ENCODE measurements at places on chromosomes 12 and 14. TPM values are rescaled to one million over a fixed set of nuclear protein-coding genes. Genes with fewer than 3 reads are reported as not detected.

The TPH2 gene
- not detected for total RNA-seq

The TAS2R43 gene
- total RNA-seq, result 1.2 TPM

DNA sequence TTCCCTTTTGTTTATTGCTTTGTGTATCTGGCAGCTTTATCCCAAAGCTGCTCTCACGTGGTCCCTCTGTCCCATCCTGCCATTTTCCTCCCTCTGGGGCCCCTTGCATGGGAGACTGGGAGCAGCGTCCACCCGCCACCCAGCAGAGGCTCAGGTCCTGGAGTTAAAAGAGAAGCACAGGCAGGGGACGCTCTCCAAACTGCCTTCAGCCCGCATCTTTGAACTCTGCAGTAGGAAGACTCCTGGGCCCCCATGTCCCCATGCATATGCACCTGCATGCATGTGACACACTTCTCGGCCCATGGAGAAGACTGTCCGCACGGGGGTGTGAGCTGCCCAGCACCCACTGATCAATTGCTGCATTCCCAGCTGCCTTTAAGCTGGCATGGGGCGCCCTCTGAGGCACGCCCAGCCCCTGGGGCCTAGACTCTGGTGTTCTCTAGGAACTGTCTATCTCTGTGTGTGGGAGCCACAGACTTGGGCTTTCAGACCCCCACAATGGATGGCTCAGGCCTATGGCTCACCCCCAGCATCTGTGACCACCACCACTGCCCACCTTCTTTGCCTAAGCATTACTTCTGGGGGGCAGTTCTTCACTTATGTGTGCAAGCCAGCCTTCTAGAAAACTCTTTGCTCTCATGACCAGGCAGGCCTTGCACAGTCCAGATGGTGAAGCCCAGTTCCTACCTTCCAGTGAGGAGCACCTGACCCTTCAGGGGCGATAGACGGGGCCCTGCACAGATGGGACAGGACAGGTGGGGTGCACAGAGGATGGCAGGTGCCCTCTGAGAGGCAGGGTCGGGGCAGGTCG lies 96.1 kb upstream of the DIO3 start:
- no peaks in the 10 kb centered on the region for H3K36me3 ChIP-seq
- no peaks in the 10 kb centered on the region for H3K4me1 ChIP-seq
- no peak overlapping the region for H3K27ac ChIP-seq
- H3K27me3 ChIP-seq, result peaks cover 16% of the 10 kb centered on the region

- peak overlapping the region; percentile 45 for H3K27ac ChIP-seq
- H3K27me3 ChIP-seq, result peaks cover 5% of the 10 kb centered on the region
- no peak for DNase-seq
These were observed 5.4 kb upstream of the NR4A1 start for GRCh38 chr12:52045794-52046199.

DNA sequence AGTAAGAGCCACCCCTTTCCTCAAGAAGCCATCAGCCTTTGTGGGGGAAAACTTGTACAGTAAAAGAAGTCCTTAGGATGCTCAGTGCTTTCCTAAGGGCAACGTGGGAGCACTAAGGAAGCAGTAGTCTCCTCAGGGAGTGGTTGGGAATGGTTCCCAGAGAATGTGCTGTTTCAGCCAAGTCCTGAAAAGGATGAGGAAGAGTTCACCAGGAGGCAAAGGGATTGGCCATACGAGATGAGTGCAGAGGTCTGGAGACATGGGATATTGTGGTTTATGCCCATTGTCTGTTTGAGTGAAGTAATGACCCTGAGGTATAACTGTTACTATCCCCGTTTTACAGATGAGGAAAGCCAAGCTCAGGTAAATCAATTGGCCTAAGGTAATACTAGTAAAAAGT lies 86.0 kb upstream of the ATF1 start:
- H3K4me3 ChIP-seq, result no peak overlapping the region
- H3K27ac ChIP-seq, result no peak overlapping the region
- peaks cover 41% of the 10 kb centered on the region for H3K36me3 ChIP-seq
- H3K4me1 ChIP-seq, result no peaks in the 10 kb centered on the region
- DNase-seq, result no peak

DNA sequence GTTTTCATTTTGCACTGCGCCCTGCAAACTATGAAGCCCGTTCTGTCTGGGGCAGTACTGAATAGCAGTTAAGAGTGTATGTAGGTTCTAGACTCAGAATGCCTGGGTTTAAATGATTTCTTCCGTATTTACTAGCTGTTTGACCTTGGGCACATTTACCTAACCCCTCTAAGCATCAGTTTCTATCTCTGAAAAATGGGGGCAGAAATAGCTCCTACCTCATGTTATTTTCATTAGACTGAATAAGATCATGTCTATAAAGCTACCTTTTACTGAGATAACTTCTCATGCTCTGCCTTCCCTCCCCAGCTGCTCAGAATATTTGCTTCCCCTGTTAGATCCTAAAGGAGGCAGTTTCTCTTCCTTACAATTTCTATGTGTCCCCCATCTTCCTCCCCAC lies 5.7 kb downstream of the PAH start:
- H3K27me3 ChIP-seq, result peaks cover 21% of the 10 kb centered on the region
- H3K4me3 ChIP-seq, result no peak overlapping the region
- H3K27ac ChIP-seq, result no peak overlapping the region
- no peaks in the 10 kb centered on the region for H3K4me1 ChIP-seq

GRCh38 chr12:71599210-71599609 lies 64.4 kb downstream of the ZFC3H1 start:
- H3K27me3 ChIP-seq, result peaks cover 16% of the 10 kb centered on the region
- DNase-seq, result no peak
- H3K27ac ChIP-seq, result no peak overlapping the region
- no peak overlapping the region for H3K4me3 ChIP-seq
- H3K36me3 ChIP-seq, result no peaks in the 10 kb centered on the region

DNA sequence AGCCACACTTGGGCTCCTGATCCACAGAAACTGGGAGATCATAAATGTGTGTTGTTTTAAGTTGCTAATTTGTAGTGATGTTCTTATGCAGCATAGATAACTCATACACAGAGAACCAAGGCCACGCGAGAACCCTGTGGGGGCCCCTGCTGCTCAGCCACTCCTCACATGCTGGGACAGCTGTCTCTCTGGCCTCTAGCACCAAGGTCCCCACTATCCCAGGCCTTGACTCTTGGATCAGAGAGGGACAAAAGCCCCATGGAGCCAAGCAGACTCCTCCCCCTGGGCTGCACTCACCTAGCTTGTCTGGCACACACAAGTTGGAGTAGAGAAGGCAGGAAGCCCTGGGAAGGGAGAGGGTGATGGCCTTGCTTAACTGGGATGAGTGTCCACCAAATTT lies 11.3 kb downstream of the PLD4 start:
- no peaks in the 10 kb centered on the region for H3K36me3 ChIP-seq
- H3K4me3 ChIP-seq, result no peak overlapping the region
- H3K27ac ChIP-seq, result no peak overlapping the region
- peaks cover 14% of the 10 kb centered on the region for H3K27me3 ChIP-seq

GRCh38 chr14:78986989-78987388 lies 816.8 kb downstream of the NRXN3 start:
- H3K4me3 ChIP-seq, result no peak overlapping the region
- H3K4me1 ChIP-seq, result no peaks in the 10 kb centered on the region
- DNase-seq, result no peak
- no peak overlapping the region for H3K27ac ChIP-seq
- H3K36me3 ChIP-seq, result no peaks in the 10 kb centered on the region
- H3K27me3 ChIP-seq, result no peaks in the 10 kb centered on the region

The KRT74 gene
- not detected for total RNA-seq

DNA sequence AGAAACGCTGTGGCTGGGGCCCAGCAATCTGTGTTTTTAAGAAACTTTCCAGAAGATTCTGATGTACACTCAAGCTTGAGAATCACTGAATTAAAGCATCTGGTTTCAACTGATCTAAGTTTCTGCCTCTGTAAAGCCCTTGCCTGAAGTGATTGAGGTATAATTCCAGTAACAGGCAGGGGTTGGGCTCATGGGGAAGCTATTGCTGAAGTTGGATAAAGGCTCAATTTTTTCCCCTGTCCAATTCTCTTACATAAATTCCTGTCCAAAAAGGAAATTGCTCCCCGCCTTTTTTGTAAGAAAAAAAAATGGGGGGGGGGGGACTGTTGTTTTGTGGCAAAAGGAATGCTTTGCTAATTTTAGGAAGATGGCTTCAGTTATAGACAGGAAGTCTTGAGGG lies 337.4 kb downstream of the NUAK1 start:
- no peaks in the 10 kb centered on the region for H3K36me3 ChIP-seq
- no peaks in the 10 kb centered on the region for H3K4me1 ChIP-seq
- no peak for DNase-seq
- no peaks in the 10 kb centered on the region for H3K27me3 ChIP-seq
- H3K27ac ChIP-seq, result no peak overlapping the region
- no peak overlapping the region for H3K4me3 ChIP-seq

The DYRK2 gene
- total RNA-seq, result 35.5 TPM

The EGLN3 gene
- 17.4 TPM for total RNA-seq

DNA sequence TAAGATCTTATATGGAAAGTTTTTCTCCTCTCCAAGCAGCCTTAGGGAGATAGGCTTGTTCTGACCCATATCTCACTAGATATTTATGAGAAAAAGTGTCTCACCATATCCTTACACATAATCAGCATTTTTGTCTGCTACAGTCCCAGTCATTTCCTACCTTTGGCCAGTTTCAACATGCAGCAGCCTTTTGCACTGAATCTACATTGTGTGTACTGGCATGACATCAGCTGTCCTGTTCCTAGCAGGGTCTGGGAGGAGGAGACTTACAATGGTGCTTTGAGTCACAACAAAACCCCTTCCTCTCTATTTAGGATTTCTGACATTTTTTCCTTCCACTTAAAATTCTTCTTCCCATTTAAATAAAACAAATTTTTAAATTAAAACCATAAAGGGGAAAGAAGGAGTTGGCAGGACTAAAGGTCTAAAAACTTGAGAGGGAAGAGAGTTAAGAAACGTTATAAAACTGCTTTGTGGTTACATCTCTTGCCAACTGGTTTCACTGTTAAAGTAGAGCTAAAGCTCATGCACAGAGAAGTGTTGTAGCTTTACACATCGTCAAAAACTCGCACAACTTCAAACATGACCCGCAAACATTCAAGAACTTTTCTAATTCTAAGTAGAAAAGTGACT lies 53.3 kb upstream of the CERS5 start:
- no peak overlapping the region for H3K4me3 ChIP-seq
- peaks cover 20% of the 10 kb centered on the region for H3K36me3 ChIP-seq
- DNase-seq, result peak; percentile 78
- H3K4me1 ChIP-seq, result peaks cover 27% of the 10 kb centered on the region
- H3K27me3 ChIP-seq, result no peaks in the 10 kb centered on the region

DNA sequence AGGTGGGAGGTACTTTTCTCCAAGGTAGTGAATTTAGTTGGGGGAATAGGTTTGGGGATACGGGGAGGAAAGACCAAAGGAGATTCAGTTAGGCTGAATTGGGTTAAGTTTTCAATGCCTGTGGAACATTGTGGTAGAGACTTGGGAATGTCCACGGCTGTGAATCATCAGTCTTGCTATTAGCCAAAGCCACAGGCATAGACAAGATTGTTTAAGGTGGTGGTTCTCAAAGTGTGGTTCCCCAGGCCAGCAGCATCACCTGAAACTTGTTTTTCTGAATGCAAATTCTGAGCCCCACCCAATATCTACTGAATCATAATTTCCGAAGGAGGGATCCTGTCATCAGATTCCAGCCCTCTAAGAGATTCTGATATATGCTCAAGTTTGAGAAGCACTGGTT lies 316.2 kb downstream of the EGLN3 start:
- H3K27ac ChIP-seq, result no peak overlapping the region
- no peak for DNase-seq
- no peaks in the 10 kb centered on the region for H3K36me3 ChIP-seq
- H3K27me3 ChIP-seq, result no peaks in the 10 kb centered on the region
